NCI-H2107 (cell line): ENCODE measurements at places on chromosomes 7 and 10.

- no peak for DNase-seq
These were observed 9.1 kb downstream of the C10orf90 start for GRCh38 chr10:126661356-126661755.

GRCh38 chr7:156067156-156067555, 254.9 kb upstream of the SHH start:
- DNase-seq: no peak

- DNase-seq: no peak
These were observed 9.6 kb downstream of the PRF1 start for GRCh38 chr10:70592746-70593512.

DNA sequence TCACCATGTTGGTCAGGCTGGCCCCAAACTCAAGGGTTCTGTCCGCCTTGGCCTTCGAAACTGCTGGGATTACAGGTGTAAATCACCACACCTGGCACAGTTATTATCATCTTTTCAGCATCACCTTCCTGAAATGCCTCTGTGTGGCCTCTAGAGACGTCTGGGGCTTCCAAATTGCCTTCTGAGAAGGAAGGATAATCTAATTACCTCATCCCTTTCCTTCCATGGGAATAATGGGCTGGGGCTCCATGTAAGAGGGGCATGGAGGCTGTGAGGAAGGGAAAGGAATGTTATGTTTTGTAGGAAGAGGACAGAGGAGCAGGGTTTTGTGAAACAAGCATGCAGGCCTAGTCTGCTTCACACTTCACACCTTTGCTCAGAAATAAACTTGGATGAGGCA, 22.2 kb upstream of the PODXL start:
- no peak for DNase-seq

DNA sequence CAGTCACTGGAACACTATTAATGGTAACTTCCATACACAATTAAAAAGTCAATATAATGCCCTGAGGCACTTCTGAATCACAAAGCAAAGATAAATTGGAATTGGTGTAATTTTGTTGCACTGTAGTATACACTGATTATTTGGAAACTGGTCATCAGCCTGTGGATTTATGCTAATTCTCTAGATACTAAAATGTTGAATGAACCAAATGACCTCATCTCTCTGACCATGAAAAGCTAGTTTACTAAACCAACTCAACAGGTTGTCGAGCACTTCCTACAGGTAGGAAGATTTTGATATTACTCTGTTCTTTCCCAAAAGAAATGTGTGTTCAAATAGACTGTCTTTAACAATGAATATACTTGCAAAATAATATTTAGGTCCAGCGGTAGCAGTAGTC, 5.3 kb downstream of the NRP1 start:
- DNase-seq: no peak

DNA sequence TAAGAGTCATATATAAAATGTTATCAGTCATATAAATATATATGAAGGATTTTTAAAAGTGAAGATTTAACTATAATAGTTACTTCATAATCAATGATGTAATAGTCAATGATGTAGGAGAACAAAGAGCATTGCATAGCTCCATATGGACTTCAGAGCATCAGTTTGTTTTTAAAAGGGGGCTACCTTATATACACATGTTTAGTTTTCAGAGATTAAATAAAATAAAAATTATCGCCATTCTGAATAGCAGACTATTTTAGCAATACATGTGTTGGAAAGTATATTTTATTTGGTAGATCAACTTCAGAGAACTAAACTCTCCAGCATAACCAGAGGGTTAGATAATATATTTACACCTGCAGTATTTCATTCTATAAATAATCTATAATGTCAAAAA, 29.1 kb upstream of the EPC1 start:
- DNase-seq: no peak

DNA sequence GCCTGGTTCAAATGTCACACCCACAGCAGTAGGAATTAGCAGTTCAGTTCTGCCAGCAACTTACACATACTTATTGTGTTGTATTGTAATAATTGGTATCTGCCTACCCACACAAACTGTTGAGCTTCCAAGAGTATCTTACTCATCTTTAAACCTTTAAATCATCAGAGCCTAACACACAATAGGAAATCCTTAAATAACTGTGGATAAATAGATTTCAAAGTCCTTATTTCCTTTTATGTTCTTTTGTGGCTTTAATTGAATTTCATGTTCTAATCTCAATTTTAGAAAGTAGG, 3.9 kb downstream of the CASD1 start:
- DNase-seq: no peak

DNA sequence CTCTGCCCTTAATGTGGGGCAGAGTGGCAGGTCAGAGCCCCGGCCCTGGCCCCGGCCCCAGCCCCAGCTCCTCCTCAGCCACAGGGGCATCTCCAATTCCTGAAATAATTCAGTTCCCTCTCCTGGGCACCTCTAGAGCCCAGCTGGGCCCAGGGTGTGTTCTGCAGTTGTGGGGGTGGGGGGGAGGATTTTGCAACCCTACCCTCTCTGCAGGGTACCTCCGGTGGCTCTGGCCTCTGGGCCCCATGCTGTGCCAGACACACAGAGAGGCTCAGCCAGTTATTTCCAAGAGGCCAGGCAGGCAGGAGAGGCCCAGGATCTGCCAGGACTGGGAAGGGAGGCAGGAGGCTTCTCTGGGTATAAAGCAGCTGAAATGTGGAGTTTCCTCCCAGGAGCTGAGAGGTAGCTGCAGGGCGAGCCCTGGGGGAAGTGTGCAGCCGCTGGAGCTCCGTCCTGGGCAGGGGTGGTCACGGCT, 47.9 kb downstream of the PWWP2B start:
- DNase-seq: peak; percentile 20

DNA sequence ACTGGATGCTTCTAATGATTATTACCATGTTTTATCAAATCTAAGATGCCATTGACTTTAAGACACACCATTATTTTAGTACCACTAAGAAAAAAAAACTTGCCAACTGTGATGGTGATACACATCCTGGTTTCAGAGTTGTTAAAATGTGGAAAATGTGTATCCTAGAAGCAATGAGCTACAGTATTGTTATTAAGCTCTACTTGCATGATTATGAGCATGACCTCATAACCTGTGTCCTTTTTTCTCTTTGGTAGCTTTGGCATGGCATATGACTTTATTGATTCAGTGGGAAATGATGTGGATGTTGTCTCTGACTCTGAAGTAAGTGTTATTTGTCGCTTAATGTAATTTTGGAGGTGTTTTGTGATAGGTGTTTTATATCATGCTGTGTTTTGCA, 3.3 kb downstream of the EDRF1 start:
- no peak for DNase-seq

GRCh38 chr10:83607959-83608745, 531.2 kb upstream of the GHITM start:
- DNase-seq: no peak

DNA sequence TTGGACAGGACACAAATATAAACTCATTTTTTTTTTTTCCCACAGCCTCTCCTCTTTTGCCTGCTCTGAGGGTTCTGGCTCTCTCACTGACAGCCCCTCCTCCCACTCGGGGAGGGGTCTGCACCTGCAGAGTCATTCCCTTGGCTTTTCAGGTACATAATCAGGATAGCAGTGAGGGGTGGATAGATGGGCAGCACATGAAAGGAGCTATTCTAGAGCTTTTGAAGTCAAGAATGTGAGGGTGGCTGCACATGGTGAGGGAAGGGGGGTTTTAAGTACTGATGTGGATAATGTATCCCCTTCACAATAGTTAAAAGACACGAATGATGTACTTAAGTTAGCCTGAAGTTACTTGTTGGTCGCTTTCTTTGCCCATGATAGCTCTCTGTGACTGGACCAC, 76.2 kb downstream of the CFAP58 start:
- DNase-seq: no peak

DNA sequence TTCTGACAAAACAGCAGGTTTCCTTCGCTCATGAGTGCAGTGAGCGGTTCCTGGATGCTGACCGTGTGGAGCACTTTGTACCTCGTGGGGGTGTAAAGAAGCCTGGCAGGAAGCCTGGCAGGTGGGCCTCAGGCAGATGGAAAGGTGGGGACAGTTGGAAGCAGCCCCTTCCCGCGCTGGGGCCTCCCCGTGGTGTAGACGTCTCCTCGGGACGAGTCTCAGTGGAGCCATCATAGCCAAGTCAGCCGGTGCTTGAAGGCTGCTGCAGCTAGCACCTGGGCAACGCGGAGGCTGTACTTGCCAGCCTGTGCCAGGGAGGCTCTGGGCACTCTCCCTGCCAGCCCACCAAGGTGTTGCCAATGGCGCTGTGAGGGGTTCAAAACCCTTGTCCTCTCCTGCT, 154.5 kb downstream of the WDR37 start:
- DNase-seq: no peak

DNA sequence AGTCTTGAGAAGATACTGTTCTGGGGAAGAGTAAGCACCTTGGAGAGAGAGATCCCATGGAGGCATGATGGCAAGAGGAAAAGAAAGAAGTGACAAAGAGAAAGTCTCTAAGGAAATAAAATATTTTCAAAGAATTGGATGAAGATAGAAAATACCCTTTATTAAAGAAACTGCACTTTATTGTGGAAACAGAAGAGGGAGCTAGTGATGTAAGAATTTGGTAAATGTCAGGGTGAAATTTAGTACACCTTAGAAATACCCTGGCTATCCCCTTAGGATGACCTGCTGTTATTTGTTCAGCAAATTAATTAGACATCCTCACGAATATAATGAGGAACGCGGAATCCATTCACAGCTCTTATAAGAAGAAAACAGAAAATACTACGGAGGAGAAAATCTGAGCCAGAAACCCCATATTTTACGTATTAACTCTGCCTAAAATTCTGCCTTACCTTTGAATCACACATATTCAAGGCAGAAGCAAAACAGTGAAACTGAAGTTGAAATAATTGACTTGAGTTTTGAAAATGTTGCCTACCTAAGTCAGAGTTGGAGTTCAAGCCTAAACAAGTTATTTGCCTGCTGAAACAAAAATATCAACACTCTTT, 90.7 kb downstream of the TFPI2 start:
- DNase-seq: no peak

DNA sequence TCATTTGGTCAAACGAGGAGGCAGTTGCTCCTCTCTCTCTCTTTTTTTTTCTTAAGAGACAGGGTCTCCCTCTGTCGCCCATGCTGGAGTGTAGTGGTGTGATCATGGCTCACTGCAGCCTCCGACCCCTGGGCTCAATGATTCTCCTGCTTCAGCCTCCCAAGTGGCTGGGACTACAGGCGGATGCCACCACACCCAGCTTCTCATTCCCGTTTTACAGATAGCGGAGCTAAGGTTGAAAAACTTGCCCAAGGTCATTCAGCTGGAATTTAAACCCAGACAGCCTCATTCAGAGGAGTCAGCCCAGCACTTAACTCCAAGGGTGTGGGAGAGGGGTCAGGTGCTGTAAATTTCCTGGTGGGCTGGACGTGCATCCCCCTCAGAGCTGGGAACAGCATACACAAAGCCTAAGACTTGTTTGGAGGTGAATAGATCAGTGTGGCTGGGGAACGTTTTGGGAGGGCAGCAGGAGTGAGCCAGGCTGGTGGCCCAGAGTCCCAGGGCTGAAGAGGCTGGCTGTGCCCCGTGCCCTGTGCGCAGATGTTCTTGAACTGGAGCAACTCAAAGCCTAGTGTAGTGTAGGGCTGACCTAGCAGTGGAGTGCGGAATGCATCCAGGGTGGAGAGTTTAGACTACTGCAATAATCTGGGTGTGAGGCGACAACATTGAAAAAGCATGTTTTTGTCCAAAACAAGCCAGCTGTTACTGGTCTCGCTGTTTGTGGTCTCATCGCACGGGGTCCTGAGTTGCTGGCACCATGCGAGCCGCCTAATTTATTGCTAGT, 2.3 kb downstream of the HTRA1 start:
- no peak for DNase-seq

DNA sequence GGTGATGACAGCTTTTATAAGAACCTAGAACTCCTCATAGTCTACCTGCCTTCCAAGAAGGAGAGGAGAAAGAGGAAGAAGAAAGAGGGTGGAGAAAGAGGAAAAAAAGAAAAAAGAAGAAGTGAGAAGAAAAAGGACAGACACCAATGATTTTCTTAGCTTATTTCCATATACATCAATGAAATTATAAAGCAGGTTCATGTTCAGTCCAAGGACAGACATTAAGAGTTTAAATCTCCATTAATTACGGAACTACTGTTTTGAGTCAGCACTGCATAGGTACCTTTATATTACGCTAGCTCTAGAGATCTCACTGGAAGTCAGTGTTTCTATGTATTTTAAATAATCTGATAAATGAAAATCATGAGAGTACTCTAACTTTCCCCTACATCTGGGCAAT, 309.0 kb upstream of the HGF start:
- no peak for DNase-seq

- DNase-seq: no peak
These were observed 49.7 kb upstream of the PRKAR2B start for GRCh38 chr7:106994833-106995232.

DNA sequence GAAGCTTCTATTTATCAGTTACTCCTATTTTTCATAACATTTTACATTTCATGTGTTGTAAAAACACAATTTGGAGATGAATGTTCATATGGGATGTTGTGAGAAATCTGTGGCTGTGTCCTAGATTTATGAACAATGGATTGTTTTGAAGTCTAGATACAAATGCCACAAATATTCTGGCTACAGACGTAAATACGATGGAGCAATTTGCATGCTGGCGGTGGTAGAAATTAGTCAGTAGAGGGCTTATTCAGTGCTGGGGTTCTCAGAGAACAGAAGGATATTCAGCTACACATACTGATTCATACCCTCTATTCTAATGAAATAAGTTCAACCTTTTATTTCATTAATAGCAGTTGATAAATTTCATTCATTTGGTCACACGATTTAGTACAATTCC, 48.8 kb downstream of the PLPP4 start:
- no peak for DNase-seq

- peak; percentile 36 for DNase-seq
These were observed 18.8 kb upstream of the INPP5A start for GRCh38 chr10:132518572-132519381.

DNA sequence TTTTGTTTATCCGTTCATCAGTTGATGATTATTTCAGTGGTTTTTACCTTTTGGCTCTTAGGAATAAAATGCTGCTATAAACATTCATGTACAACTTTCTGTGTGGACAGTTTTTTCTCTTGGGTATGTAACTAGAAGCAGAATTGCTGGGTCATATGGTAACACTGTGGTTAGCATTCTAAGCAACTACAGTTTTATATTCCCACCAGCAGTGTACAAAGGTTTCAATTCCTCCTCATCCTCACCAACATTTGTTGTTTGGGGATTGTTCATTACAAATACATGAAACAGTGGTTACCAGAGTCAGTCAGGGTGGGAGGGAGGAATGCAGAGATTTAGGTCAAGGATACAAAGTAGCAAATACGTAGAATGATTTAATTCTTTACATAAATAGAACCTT, 97.0 kb downstream of the NPSR1 start:
- DNase-seq: no peak

DNA sequence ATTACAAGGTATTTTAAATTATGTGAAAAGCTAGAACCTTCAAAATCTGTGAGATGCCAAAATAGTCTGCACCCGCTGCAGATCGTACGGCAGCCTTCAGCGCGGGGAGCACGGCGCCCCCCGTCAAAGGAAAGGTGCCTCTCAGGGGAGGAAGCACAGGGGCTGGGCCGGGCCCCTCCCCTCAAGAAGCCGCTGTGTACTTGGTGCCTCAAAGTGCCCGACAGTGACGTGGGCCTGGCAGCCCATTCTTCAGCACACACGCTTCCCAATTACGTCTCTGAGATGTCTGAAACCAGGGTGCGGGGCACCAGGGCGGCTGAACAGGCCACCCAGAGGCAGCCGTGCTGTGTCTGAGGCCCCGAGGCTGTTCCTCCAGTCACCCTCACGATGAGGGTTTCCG, 116.1 kb downstream of the INPP5A start:
- no peak for DNase-seq
